ENCODE measurements at places on chromosomes 12 and 14.

- no peak for DNase-seq
These were observed 335.2 kb downstream of the BMP4 start for GRCh38 chr14:53621433-53621832.

- DNase-seq, result no peak
These were observed 1.6 kb upstream of the RPL10L start for GRCh38 chr14:46653031-46653755.

DNA sequence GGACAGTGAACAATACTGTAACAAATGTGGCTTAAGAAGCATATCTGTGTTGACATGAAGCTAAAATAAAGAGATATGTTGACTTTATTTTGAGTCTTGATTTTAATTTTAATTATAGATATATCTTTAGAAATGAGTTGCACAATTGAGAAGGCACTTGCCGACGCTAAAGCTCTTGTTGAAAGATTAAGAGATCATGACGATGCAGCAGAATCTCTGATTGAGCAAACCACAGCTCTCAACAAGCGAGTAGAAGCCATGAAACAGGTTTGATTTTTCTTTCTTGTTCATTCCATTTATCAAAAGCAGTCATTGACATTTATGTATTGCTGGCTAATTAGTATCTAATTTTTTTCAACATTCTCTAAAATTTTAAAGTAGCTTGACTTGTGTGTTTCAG, 15.8 kb downstream of the FGFR1OP2 start:
- DNase-seq, result no peak

DNA sequence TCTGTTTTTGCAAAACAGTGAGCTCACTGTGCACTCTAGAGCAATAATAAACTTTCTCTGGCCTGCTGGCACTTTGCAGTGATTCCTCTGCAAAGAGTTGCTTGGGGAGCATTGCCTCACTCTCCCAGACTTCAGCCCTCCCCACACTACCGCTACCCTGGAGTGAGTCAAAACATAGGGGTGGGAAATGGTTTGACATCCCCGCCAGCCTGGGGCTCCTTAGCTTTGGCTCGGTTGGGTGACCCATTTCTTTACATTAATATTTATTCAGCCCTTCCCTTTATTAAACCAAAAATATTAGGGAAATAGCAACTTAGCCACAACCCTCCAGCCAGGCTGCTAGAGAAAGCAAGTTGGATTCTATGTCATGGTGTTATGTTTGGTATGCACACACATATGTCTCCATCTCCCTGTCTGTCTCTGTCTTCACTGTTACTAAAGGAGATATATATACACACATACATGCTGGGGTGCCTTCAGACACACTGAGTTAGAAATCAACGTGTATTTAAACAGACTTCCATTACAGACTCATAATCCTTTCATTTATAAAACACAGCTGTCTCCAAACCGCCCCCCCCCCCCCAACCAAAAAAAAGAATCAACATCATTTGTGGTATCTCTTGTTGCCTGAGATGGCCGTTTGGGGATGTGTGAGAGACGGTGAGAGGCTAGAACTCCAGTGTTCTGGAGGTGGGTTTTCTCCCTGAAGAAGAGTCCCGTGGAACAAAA, 3.4 kb upstream of the IRF2BPL start:
- no peak for DNase-seq
